ENCODE measurements at places on chromosomes 5 and 9. TPM values are rescaled to one million over a fixed set of nuclear protein-coding genes. Genes with fewer than 3 reads are reported as not detected.

GRCh38 chr9:6771722-6772121, 13.9 kb downstream of the KDM4C start:
- no peak for DNase-seq

DNA sequence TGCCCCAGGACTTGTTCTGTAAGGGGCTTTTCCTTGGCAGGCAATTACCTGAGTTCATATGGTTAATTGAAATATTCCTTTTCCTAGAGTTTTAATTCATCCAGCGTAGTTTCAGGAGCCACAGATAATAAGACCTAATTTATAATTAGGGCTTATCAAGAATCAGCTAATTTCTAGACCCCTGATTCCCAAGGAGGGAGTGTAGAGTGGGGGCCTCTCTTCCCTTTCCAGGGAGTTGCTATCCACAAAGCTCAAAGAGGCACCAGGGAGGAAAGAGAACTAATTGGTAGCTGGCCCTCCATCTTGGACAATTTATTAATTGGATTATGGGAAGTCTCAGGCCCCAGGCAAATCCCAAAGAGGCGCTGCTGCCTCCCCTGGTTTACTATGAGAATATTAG, 75.8 kb upstream of the ZNF618 start:
- DNase-seq: no peak

DNA sequence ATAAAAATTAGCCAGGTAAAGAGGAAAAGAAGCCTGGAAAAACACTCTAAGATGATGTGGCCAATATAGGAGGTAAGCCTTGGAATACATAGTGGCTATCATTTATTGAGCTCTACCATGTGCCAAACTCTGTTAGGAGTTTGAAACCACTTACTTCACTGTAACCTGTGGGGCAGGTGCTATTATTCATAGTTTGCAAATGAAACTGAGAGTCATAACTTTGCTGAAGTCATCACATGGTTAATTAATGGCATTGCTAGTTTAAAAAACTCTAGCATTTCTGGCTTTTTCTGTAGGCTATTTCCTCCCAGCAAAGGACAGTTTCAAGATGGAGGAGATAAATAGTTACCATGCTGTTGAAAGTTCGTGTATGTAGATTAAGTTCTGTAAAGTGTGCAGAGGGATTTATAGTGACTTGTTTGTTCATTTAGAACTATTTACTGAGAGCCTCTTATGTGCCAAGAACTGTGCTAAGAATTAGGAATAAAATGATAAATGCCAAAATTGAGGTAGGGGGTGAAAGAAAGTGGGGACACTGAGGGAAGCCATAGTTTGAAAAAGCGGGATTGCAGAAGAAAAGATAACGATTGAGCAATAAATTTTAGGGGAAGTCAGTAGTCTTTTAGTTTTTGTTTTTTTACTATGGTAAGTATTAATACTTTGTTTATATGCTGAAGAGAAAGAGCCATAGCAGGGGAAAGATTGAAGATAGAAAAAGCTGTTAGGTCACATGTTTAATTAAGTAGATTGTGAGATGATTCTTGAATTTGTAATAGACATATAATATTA, 57.2 kb downstream of the WDR70 start:
- DNase-seq: no peak

DNA sequence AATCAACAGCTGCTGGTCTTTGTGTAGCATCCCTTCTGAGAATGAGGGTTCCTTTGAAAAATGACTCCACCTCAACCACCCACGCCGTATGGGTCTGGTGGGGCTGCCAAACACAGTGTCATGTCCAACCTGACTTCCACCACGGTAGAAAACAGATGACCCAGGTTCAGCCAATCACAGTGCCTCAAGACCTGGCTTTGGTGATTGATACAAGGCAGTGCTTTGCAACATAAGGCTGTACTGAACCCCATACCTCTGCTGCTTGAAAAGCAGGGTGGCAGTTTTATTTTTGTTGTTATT, 11.5 kb upstream of the TGFBR1 start:
- DNase-seq: no peak

DNA sequence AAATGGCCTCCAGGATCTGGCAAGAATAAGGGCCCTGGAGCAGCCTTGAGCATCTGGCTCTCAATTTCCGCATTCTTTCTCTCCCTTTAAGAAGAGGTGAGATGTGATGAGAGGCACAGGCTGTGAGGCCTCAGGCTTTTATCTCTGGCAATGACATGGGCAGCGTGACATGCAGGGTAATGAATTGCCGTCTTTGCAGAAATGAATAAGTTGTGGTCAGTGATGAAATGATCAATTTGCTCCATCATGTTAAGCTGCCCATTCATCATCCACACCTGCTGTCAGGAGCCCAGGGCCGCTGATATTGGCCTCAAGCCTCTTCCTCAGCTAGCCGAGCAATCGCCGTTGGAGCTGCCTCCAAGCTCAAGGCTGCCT, 265.3 kb downstream of the TRIM32 start:
- no peak for DNase-seq

DNA sequence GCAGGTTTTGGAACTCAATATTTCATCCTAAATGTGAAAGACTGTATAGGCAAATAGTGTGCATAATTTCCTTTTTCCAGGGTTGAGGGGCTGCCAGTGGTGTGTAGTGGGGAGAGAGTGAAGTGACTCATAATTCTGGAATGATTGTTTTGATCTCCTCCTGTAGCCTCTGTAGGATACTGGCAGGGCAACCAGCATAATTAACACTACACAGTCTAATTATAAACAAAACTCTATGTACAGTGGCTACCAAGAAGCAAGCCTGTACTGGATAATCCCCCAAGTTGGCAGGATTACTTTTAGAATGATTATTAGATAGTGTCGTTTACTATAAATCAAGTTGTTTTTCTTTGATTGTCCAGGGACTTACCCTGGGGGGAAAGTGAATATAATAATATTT, 32.2 kb downstream of the LNPEP start:
- no peak for DNase-seq

DNA sequence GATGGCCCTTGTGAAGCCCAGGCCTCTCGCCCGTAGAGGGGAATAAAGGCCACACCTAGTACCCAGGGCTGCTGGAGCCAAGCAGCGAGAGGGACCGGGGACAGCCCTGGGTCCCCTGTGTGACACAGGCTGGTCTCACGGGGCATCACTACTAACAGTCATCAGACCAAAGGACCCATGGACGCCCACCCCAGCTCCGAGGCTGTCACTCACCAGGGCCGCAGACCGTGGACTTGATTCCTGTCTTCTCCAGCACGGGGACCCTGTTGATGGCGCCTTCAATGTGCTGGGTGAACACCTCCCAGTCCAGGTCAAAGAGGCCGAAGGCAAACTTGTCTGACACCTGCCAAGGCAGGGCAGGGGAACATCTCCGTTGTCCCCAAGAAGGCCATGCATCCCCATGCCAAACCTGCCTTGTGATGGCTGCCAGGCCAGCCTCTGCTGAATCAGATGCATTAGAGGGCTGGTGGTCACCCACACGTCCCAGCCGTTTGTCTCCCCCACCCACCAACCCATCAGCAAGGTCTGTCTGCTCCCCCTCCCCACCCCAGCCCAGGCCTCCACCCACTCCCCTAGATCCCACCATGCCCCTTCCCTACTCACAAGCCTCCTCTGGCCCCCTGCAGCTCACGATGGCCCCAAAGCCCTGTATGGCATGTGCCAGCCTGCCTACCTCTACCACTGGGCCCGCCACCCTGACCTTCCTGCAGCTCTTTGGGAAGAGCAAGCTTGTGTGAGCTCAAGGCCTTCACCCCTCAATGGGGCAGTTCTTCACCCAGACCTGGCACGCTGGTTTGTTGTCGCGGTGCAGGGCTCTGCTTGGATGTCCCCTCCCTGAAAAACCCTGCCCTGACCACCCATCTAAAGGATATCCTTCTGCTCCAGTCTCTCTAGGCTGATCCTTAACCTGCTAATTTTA, 20.8 kb downstream of the SARDH start:
- no peak for DNase-seq

- no peak for DNase-seq
Observed at GRCh38 chr5:130402906-130403305, 498.6 kb downstream of the CHSY3 start.

Gene MGAT4B
- total RNA-seq: 56.1 TPM

Gene IRX2
- 17.6 TPM for total RNA-seq

Gene CRAT
- 16.8 TPM for total RNA-seq
